ENCODE measurements at places on chromosomes 7 and 10. TPM values are rescaled to one million over a fixed set of nuclear protein-coding genes. Genes with fewer than 3 reads are reported as not detected.

The GJD4 gene
- not detected for total RNA-seq

The UCN3 gene
- not detected for total RNA-seq

The SVIL gene
- total RNA-seq, result 47.6 TPM

The NCF1 gene
- total RNA-seq, result under 0.01 TPM

The HHEX gene
- 2.9 TPM for total RNA-seq

The LIPF gene
- not detected for total RNA-seq

The ELMO1 gene
- 5.6 TPM for total RNA-seq

The HOGA1 gene
- 0.28 TPM for total RNA-seq

All from smooth muscle cell of bladder (primary cell).